CD4-positive, alpha-beta T cell treated with Interleukin-17A for 1 hour (primary cell): ENCODE measurements at places on chromosomes 6 and 20.
A peak's percentile ranks its signal among the peaks of the same experiment; 100 is the strongest.

- no peak for DNase-seq
Measured at GRCh38 chr6:112906726-112907125, 559.6 kb downstream of the RFPL4B start.

DNA sequence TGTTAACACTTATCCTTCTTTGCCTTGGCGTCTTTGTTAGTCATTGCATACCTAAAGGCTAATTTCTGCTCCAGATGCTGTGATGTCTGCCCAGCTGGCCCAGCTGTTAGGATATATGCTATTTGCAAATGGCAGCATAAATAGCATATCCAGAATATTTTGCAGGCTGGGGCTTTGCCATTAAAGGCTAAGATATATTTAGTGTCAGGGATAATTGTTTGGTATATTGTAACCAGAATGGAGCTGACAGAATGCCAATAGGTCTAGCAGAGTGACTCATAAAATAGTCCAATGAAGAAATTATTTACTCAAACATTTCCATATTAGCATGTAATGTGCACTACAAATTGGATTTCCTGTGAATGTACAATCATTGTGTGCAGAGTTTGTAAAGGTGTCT lies 584.1 kb upstream of the FLRT3 start:
- DNase-seq = no peak

DNA sequence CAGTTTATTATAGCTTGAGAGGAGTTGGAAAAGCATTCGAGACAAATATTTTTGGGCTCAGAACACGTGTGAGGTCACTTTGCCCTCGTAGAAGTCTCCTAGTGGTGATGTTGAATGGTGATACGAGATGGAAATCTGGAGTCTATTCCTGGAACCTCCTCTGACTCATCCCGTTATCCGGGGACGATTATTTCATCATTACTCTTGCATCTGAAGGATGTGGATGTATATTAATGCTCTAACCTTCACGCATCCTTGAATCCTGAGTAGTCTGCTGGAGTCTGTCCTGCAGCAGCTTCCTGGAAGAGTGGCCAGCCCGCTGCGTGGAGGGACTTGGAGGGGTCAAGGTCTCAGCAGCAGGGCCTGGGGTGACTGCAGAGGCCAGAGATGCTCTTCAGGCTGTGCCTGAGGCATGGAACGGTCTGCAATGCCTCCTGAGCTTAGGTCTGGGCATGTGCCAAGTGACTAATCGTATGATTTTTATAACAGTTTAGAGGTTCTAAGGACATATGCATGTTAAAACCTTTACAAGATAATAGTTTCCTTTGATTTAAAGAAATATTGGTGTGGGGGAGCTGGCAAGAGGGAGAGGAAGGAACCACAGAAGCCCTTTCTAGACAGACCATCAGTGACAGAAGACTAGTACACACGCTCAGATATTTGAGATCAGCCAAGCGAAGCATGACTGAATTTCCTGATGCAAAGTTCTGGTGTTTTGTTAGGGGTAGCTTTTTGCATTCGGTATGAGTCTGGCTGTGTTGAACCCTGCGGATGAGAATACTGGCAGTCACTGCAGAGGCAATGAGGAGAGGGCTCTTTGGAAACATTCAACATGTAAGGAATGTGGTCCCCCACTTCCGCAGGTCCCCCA lies 400.2 kb downstream of the QKI start:
- no peak for DNase-seq

GRCh38 chr6:72619883-72620696 lies 1.8 kb upstream of the KCNQ5 start:
- DNase-seq = peak; percentile 67

- DNase-seq = no peak
Measured at GRCh38 chr20:47674686-47675085, 110.6 kb downstream of the SULF2 start.

DNA sequence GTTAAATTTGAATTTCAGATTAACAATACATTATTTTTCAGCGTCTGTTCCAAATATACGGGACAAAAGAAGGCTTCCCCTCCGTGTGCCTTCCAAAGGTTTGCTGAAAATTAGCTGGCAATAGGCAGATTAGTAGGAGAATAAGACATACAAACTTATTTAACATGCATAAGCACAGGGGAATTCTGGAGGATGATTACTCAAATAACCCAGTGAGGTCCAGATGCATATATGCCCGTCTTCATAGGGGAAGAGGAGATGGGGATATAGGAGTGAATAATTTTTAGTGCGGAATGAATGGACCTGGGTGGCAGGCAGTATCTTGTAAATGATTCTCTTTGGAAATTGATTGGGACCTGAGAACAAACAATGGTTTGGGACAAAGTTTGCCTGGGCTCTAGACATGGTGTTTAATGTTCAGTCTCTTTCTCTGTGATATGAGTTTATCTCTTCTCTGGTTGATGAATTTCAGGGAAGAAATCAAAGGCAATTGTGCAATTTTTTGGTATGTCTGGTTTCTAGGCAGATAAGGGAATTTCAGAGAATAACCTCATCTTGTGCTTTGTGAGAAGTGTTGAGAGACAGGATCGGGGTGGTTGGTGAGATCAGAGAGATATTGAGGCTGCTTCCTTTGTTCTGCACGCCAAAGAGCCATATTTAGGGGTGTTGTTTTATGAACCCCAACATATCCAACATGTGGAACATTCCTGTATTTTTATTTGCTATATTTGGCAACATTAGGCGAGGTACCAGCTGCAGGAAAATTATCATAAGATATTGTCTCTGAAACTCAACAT lies 63.7 kb downstream of the MKKS start:
- no peak for DNase-seq

DNA sequence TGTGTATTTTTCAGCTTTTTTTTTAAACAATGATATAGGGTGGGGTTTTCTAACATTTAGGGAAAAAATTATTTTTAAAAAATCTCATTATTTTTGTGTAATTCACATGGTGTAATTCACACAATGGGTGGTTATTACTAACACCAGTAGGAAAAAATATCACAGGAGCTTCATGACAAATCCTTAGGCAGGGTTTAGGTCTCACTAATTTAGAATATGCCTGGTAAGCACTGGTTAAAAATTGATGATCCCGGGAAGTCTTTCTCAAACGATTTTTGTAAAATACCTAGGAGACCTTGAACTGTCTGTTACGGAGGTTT lies 29.5 kb upstream of the ZNF217 start:
- no peak for DNase-seq
